ENCODE measurements at places on chromosomes 11 and 22.
A peak's percentile ranks its signal among the peaks of the same experiment; 100 is the strongest.

DNA sequence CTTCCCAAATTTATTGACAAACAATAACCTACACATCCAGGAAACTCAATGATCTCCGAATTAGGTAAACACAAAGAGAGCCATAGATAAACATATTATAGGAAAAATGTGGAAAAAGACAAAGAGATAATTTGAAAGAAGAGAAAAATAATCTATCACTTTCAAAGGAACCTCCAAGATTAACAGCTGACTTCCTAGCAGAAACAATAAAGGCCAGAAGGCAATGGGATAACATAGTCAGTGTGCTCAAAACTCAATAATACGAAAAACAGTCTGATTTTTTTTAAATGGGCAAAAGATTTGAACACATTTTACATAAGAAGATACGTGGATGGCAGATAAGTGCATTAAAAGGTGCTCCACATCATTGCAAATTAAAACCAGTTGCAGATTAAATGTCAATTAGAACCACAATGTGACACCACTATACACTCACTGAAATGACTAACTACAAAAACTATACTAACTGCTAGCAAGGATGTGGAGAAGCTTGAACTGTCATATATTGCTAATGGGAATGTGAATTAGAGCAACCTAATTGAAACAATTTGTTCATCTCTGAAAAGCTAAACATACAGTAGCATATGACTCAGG is 300.4 kb downstream of the TMEM135 start:
- DNase-seq: no peak

DNA sequence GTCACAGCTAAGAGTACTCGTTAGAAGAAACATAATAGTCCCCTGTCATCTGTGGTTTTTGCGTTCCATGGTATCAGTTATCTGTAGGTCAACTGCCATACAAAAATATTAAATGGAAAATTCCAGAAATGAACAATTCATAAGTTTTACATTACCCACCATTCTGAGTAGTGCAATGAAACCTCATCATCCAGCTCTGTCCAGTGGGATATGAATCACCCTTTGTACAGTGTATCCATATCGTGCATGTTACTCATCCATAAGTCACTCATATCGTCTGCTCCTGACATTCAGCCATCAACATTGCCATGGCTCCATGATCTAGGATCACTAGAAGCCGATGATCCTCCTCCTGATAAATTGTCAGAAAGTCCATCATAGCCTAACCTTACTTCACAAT is 174.9 kb upstream of the C11orf87 start:
- DNase-seq: no peak

DNA sequence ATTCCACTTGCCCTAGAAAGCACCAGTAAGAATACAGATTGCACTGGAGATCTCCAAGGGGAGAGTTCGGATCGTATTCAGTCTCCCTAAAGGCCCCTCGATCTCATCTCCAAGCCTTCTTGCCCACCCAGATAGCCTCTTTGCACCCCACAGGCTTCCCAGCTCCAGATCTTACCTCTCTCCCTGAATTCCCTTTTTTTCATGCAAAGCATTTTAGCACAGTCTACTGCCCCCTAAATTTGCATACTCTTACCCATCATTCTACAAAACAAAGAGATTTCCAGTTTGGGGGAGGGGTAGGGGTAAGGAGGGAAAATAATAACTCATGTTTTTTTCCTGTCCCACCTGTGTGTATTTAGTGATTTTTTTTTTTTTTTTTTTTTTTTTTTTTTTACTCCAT is 105.2 kb downstream of the NAV2 start:
- DNase-seq: no peak

DNA sequence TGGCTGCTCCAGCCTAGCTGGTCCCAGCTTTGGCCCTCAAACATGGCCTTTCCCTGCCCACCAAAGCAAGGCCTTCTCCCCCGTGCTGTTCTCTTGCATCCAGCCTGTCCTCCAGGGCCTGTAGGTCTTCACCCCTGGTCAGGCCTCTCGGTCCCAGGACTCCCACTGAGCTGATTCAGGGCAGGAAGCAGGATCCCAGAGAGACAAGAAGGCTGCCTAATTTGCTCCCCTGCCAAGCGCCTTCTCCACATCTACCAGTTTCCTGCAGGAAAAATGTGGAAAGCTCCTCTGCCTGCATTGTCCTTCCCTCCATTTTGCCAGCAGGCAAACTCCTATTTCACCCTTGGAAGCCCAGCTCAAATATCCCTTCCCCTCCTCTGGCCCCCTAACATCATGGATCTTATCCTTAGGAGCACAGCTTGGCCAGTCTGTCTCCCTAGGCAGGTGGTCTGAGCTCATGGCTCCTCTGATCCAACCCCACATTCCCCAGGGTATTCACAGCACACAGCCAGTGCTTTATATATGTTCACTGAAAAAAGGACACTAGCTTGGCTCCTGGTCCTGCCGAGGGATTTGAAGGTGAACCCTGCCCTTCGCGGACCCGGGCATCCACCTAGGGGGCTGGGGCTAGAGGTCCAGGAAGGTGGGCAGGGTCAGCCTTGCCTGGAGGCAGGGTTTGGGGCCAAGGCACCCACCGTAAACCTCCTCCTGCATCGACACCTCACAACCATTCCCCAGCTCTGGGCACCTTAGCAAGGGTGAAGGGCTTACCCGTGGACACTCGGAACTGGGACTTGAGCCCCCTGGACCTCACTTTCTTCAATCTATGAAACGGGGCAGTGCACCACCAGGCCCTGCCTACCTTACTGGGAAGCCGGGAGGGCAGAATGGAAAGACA is 968 bp downstream of the RHBDD3 start:
- DNase-seq: peak; percentile 15

GRCh38 chr11:132334769-132335280 is 964.4 kb downstream of the NTM start:
- DNase-seq: no peak

DNA sequence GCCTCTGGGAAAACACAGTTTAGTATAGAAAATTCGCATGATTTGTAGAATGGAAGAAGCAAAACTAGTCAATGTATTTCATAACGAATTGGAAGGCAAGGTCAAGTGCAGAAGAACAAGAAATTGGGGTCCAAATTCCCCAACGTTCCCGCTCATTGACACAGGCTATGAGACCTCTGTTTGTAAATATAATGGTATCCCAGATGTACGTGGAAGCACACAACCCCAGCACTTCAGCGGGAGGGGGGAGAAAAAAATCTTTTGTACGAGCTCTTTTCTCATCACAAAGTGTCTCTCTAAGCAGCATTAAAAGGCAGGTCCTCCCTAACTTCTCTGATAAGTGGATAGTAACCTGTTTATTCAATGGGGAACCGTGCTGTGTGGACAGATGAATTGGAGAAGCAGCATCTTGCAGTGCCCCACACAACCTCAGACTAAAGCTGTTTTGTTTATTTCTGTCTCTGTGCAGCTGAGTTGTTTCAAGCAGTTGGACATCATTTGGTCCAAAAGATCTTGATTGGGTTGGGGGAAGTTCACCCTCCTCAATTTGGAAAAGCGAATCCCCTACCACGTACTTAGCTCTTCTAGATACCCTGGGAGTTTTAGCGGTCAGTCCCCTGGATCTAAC is 1.1 kb upstream of the GAB2 start:
- DNase-seq: no peak

- no peak for DNase-seq
Measured at GRCh38 chr11:30009060-30009459, 7.8 kb downstream of the KCNA4 start.

DNA sequence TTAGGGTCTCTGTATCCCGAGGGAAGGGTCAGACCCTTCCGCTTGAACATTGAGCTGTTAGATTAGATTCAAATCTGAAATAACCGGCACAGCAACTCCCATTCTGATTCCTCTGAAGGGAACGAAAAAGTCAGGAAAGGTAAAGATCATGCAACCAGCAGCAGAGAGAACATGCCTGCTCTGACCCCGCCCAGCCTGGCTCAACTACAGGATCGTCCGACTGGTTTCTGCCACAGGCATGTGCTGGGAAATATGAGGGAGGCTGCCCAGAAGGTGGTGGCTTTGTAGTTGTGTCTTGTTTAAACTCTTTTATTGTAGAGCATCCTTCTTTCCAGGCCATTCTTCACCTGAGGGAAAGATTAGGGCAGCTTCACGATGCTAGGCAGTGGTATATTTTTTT is 5.0 kb upstream of the MTNR1B start:
- no peak for DNase-seq

GRCh38 chr11:7057641-7058040 is 31.2 kb upstream of the RBMXL2 start:
- no peak for DNase-seq

DNA sequence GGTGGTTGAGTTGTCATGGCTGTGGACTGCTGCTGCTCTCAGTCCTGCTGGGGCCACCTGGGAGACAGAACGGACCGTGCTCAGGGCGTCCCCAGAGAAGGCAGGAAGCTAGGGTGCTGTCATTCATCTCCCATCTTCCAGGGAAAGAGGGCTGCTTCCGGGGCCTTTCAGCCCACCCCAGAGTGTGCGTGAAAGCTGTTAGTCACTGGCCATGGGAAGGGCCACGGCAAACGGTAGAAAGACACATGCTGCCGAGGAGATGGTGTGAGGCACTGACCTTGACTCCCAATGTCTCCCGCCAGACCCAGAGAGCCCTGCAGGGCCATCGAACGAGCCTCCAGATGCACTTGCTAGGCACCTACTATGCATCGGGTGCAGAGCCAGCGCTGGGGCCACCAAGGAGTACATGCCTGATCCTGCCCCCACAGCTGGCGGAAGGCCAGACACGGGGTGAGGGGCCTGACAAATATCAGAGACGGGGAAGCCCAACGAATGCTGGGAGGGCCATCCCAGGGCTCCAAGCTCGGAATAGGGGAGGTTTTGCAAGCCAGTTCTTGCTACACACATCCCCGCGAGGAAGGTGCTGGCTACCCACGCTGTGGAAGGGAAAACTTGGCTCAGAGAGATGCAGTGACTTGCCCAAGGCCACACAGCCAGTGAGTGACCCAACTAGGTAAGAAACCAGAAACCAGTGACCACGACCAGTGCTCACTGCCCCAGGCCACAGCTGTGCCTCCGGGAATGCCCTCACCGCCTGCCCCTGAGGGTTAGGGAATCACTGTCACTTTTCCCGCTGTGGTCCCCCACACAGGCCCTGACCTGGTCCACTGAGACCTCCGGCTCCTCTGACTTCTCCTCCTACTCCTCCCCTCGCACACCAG is 10.1 kb downstream of the RAC2 start:
- no peak for DNase-seq

DNA sequence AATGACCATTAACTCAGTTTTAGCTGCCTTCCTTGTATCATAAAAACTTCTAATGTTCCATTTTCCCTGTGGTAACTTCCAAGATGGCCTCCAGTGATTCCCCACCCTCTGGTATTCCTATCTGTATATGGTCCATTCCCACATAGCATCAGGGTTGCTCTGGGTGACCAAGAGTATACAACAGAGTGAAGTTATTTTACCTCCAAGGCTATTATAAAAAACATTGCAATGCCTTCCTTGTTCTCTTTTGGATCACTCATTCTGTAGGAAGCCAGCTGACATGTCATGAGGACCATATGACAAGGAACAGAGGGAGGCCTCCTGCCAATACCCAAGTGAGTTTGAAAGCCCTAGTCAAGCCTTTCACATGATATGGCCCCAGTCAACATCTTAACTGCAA is 30.1 kb downstream of the ZNF280B start:
- peak; percentile 100 for DNase-seq

DNA sequence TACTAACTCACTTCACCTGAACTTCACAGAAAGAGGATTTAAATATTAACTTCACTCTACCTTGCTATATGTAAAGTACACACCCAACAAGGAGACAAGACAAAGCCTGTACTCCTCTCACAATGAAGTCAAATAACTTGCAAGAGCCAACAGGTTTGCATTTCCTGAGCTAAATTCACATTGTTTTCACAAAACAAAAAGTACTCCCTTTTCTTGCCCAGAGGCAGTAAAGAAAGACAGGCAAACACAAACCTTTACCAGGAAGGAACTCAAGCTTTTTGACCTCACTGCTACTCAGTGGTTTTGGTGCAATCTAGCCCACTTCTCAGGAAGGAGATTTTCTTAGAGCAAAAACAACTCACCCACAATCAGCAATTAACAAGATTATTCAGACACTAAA is 15.7 kb downstream of the USP28 start:
- no peak for DNase-seq

DNA sequence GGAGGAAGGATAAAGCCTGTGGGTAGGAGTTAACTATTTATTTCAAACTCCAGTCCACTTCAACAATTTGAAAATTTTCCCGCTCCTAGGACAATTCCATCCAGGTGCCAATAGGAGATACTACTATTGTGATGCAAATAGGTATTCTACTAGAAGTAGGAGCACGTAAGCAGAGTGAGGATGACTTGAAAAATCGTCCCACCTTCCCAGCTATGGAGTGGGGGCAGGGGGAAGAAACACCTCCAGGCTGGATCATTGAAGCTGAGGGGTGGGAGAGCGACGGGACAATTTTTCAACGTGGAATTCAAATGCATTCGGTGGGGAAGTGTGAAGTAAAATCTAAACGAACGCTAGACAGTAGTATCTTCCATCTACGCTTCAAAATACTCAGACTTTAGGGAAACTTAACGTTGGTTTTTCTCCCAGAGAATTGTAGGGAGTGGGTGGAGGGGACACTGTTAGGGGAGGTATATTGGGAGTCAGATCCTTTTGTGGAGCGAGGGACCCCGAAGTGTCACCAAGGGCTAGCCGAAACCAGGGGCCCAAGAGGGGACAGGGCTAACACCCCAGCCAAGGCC is 523 bp upstream of the ARHGAP42 start:
- DNase-seq: no peak

- no peak for DNase-seq
Measured at GRCh38 chr22:29004647-29005371, 56.8 kb downstream of the C22orf31 start.

GRCh38 chr11:109425554-109425953 is 3.6 kb downstream of the C11orf87 start:
- no peak for DNase-seq

- DNase-seq: no peak
Measured at GRCh38 chr11:45670386-45671135, 5.1 kb upstream of the CHST1 start.

GRCh38 chr11:35524780-35525179 is 636 bp downstream of the PAMR1 start:
- no peak for DNase-seq

GRCh38 chr11:34745195-34745594 is 124.3 kb downstream of the EHF start:
- DNase-seq: no peak

- no peak for DNase-seq
Measured at GRCh38 chr11:67581469-67581868, 2.1 kb upstream of the GSTP1 start.
